ENCODE measurements at places on chromosomes 1 and 21.

GRCh38 chr1:75174031-75174760 is 40.0 kb downstream of the LHX8 start:
- DNase-seq = no peak

DNA sequence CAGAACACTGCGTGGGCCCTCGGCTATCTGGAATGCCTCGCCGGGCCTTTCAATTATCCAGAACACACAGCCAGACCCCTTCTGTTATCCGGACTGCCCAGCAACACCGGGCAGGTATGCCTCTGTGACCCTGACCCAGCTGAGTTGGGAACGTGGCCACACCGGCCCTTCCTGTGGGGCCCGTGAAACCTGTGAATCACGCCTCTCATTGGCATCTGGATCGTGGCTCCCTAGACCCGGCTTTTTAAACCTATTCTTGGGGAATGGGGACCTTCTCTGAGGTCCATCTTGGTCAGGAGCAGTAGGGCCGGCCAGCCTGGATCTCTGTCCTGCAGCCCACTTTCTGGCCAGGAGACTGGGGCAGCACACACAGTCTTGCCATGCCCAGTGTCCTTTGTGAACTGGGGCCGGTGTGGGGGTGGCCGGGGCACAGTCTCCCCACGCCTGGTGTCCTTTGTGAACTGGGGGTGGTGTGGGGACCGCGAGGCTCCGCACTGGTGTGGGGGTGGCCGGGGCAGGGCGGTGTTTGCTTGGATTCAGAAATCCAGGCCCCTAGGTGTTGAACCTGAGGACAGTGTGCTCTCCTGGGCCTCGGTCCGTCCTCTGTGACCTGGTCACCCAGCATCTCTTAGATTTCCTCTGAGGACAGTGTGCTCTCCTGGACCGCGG is 11.1 kb downstream of the COL18A1 start:
- no peak for DNase-seq

GRCh38 chr21:44944596-44944995 is 4.8 kb downstream of the SLX9 start:
- no peak for DNase-seq

DNA sequence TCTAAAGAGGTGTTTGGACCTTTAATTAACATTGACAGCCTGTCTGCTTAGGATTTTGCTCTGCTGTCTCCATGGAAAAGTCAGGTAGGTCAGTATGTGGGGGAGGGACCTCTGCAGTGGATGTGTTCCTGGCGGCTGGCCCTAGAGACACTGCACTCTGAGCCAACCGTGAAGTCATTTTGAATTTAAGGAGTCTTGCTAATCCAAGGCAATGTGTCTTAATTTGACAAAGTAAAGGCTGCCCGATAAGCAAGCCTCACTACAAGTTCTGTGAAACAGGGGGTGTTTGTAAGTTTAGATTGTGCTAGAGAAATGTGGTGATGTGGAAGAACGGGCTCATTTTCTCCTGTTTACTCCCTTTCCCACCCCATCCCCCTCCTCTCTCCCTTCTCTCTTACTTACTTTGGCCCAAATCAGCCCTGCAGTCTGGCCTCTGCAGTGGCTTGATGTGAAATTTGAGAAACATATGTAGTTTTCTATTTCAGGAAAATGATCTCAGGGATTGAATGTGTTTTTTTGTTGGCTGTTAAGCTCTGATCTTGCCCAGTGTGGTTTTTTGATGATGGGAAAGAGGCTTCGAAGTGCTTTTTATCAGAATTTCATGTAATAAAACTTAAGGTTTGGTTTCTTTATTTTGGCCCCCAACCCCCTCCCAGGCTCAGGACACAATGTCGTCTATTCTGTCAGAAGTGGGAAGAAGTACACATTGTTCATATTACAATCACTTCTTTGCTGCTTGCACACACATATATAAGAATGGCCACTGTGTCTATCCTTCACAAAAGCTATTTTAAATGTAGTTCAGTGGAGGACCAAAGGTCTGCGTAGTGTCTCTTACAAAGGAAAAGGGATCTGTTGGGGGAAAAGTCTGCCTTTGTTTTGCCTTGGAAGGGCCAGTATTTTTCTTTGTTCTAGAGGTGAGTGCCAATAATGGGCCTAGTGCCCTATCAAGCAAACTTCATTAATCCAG is 96.6 kb downstream of the FGGY start:
- DNase-seq = no peak

GRCh38 chr1:107953556-107953955 is 11.4 kb downstream of the VAV3 start:
- no peak for DNase-seq

GRCh38 chr1:110249256-110249655 is 39.1 kb downstream of the KCNC4 start:
- no peak for DNase-seq

DNA sequence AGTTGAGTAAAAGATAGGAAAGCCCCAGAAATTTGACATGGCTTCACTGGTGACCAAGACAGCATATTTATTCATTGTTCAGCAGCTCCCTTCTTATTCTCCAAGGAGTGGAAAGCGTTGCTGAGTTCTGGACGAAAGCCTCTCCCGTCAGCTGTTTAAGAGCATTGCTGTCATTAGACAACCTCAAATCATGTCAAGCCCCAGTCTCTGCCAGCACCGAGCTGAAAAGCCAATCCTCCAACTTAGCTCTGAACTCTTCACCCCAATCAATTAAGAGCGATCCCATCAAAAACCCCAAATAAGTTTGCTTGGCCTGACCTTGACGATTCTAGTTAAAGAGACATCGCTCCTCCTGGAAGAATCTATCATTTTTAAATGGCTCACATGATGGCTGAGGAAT is 110.8 kb downstream of the PLPP3 start:
- DNase-seq = no peak

DNA sequence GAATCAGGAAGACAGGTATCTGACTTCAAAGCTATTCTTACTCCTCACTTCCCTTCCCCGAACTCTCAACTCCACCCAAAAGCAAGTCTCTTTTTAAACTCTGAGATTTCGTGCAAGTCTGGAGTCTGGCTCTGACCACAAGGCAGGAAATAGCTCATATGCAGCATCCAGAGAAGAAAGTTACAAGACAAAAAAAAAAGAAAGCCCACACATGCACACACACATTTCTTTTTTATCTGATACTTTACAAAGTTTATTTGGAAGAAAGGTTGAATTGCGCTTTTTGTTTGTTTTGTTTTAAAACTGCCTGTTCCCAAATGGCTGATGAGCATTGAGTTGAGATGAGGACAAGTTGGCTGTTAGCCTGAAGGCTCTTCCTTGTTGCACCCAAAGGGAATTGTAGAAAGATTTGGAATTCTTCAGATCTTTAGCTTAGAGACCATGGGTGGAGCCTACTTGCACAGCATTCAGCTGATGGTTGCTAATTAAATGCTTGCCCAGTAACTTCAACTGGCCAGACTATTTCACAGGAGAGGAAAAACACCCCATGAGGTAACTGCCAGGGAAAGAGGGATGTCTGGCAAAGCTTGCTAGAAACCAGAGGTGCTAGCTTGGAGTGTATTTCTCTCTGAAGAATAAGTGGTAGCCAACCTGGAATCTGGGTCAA is 490.3 kb downstream of the TTLL7 start:
- no peak for DNase-seq

DNA sequence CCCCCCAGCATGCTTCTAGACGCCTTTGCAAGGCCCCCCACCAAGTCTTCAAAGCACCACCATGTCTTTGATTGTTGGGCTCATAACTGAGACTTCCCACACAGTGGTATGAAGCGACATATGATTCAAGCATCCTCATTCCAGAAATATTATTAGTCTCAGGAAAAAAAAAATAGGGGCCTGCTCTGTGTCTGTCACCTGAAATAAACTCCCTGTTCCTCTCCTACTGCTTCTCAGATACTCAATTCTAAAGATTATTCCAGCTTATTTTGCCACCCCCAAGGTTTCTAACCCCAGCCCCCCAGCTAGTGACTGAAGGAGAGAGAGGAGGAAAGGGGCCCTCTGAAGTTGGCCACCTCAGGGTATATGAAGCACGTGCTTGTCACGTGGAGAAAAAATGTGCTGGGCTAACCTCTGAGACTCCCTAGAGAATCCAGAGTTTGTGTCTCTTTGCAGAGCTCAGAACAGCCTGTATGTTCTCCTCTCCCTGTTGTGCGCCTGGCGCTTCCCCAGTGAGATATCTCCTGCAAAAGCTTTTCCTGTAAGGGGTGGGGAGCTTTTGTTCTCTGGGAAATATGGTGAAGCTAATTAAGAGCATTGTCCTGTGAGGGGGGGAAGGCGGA is 35.9 kb upstream of the RASAL2 start:
- no peak for DNase-seq

DNA sequence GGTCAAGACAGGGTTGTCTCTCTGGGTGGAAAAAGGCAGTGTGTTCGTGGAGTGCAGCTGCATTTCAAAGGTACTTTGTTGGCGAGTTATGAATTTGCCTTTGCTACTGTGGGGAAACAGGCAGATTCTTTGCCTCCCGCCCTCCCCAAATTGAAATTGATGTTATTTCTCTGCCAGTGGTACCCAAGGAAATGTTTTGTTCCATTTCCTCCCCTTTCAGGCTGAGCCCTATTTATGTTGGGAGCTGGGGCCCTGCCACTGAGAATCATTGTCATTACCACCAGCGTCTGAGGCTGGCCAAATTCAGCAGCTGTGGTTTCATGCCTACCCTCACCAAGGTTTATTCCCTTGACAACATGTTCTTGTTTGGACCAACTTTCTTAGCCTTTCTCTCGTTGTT is 48.5 kb upstream of the OLIG2 start:
- no peak for DNase-seq

DNA sequence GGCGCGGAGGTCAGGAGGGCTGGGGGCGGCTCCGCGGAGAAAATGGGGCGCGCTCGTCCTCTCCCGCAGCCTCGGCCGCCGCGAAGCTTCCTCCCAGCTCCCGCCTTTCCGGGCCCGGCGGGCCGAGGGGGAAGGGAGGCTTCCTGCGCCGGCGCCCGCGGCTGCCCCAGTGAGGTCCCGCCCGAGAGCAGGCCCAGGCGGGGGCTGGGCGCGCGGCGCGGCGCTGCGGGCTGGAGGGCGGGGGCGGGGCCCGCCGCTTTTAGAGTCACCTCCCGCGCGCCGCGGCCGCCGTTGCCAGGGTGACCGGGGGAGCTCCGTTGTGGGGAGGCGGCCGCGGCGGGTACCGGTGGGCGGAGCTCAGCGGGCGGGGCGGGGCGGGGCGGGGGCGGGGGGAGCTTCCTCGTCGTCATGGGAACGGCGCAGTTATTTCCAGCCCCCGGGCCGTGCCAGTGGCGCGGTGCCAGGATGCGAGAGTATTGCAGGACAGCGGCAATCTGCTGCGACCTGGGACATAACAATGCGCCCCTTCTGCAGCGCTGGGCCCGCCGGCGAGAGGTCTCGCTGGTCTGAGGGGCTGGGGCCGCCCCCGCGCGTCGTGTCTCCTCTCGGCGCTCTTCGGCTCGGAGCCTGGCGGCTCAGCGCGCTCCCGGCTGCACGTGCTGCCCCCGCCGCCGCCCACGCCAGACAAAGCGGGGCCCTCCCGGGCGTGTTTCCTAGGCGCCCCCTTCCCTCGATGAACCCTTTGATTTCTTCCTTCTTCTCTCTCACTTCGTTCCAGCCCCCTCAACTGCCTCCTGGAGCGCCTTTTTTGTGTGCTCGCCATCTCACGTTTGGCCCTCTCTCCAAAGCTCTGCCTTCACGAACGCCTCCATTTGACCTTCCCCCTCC is 16.9 kb downstream of the IER5 start:
- peak; percentile 95 for DNase-seq

- no peak for DNase-seq
These were observed 6.3 kb upstream of the ZSCAN20 start for GRCh38 chr1:33466159-33466558.

DNA sequence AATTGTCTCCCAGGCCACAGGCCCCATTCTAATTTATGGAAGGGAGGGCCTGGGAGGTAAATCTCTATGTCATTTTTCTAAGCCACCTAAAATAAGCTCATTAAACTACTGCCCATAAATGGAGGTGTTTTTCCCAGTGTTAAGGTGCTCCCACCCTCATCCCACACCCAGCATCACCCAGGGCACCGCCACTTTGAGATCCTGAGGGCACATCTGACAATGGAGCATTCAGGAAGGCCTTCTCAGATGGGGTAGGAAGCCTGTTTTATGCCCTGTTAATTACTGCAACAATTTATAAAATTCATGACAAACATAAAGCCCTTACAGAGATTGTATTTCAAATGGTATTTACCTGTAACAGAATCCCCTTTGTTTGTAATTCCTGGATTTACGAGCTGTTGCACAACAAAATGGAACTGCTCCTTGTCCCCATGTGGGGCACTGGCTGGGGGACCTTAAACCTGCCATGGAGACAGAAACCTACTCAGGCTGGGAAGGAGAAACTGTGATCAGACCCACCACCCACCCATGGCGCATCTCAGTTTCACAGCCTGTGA is 319.5 kb upstream of the USP24 start:
- no peak for DNase-seq

GRCh38 chr1:186179231-186179630 is 195.8 kb downstream of the TPR start:
- no peak for DNase-seq

DNA sequence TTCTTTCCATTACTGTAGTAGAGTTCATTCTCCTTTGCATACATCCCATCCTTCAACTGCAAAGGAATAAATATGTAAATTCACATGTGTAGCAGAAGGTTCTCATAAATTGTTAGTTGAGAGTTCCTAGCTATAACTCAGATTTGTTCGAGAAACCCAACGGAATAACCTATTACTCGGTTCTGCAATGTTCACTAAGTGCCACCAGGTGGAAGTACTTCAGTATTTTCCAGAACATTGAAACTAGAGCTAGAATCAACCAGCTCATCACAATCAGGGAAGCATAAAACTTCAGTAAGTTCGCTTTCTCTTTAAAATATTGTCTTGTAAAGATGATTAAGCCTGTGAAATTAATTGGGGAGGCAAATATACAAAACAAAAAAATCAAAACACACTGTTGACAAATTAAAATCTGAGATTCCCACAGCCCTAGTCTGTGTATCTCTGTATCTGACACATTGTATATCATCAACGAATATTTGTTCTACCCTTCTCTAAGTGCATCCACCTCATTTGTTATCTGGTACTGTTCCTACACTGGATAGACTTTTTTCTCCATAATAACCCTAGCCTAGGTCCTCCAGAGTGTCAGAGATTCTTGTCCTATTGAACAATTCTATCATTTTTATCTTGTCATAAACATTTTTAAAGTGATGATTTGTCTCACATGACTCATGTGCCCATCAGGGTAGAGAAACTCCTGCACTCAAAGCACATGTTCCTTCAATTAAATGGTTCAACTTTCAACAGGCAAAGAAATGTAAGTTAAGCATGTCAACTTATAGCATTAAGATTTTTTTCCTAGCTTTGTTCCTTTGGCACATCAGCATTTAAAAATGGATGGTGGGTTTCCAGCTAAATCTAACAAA is 31.9 kb downstream of the MROH9 start:
- DNase-seq = peak; percentile 5

GRCh38 chr21:40466893-40467483 is 380.0 kb downstream of the DSCAM start:
- DNase-seq = no peak

- no peak for DNase-seq
These were observed 10.6 kb downstream of the SPRR5 start for GRCh38 chr1:152957561-152957960.

- no peak for DNase-seq
These were observed at the start of gene SELENBP1 for GRCh38 chr1:151372058-151372934. Gene SELENBP1, minus strand, starts transcription at chr1:151372705. Its CDS starts 64 bp downstream, at chr1:151372641.

- no peak for DNase-seq
These were observed 11.7 kb downstream of the FLG start for GRCh38 chr1:152313319-152313801.
